NCI-H1436 (cell line): ENCODE measurements at places on chromosomes 5 and 9.

DNA sequence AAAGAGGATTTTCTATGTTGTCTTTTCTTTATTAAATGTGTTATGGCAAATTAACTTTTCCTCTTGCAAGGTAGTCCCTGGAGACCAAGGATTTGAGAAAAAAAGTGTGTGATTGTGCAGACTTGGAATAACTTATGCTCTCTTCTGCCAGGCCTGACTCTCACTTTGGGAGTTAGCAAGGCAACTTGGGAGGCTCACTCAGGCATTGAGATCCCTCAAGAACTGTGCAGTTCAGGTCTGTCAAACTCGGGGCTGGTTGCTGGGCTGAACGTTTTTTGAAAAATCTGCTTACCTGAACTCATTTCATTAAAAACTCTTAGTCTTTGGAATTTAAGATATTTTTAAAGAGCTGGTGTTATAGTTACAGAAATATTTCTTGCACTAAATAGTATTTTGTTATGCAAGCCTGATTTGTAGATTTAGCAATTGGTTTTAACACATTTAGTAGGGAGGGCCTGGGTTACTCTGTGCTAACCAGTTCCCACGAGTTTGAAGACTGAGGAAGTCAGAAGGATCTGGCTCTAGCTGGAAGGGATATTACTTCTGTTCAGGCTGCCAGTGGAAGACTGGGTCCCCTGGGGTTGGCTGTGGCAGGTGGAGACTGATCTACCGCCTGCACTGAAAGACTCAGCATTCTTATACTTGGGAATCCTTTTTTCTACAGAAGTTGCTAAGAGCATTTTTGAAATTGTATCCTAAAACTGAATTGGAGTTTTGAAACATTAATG, 150.4 kb upstream of the PCSK5 start:
- no peak for DNase-seq

GRCh38 chr5:58450811-58451629, 8.9 kb downstream of the PLK2 start:
- no peak for DNase-seq

DNA sequence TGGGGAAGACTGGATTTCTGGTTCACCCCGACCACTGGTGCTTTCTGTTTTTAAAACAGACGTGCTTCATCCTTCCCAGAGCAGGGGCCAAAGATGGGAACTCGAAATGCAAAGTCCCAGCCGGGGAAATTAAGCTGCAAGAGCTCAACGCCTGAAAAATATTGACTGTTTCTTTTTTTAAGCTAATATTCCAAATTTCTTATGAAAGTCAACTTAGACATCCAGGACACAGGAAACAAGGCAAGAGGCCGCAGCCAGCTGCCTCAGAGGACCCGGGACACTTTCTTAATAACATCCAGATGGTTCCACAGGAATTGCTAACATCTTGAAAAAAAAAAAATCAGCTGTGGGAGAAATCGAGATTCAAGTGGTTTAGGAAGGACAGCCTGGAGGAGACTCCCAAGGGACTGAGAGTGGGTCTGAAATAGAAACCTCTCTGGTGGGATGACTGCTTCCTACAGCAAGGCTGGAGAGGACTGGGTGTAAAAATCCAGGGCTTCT, 144.9 kb downstream of the FGF1 start:
- no peak for DNase-seq

GRCh38 chr9:114757984-114758383, 47.9 kb downstream of the TNFSF15 start:
- no peak for DNase-seq

- DNase-seq, result no peak
Measured at GRCh38 chr5:54313311-54314270, 3.2 kb upstream of the ARL15 start.

DNA sequence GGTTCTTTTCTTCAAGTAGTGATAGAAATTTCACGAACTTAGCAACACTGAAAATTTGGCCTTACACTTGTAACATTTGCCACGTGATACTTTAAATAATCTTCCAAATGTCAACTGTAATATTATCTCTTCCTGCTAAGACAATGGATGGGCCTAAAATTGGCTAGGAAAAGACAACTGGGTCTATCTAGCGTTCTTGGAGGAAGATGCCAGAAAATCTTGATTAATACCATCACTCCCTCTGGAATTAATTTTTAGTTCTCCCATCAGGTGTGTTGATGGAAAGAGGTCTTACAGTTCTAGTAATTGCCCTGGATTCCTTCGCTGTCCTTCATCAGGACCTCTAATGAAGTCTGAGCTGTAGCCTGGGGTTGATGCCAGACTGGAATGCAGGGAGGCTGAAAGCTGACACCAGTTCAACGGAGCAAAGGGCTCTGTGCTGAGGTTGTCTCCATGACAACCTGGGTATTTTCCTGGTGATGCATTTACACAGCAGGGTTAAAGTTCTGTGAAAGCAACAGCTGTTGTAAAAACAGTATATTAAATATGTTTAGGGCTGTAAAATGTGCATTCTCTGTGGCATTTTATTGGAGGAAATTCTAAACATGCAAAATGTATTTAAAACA, 92.3 kb downstream of the GAS1 start:
- DNase-seq, result no peak

GRCh38 chr9:123048748-123049147, 15.3 kb downstream of the GPR21 start:
- DNase-seq, result no peak

GRCh38 chr5:154791535-154791934, 36.4 kb downstream of the LARP1 start:
- DNase-seq, result no peak

DNA sequence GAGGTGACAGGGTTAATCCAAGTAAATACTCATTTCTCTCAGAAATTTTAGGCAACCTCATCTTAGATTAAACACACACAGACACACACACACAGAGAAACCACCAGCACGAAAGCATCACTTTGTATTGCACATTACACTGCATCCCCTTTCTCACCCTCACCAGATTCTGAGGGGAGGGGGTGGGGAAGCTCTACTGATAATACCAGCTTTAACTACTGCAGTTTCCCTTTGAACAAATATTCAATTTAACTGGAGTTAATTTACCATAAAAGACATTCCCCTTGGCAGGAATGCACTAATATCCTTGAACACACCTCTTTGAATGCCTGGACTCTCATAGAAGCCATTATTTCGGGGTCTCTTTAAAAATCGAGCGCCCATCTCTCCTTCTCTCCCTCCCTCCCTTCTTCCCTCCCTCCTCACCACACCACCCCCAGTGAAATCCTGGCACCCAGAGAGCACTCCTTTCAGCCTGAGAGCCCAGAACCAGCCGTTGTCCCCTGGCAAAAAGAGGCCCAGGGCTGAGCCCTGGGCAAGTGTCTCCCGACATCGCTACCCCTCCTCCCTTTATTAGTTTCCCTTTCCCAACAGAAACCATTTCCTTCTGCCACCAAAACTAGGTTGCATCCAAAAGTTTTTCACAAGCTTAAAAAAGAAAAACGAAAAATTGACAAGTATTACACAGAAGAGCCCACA, 2.8 kb upstream of the NFIB start:
- DNase-seq, result no peak

DNA sequence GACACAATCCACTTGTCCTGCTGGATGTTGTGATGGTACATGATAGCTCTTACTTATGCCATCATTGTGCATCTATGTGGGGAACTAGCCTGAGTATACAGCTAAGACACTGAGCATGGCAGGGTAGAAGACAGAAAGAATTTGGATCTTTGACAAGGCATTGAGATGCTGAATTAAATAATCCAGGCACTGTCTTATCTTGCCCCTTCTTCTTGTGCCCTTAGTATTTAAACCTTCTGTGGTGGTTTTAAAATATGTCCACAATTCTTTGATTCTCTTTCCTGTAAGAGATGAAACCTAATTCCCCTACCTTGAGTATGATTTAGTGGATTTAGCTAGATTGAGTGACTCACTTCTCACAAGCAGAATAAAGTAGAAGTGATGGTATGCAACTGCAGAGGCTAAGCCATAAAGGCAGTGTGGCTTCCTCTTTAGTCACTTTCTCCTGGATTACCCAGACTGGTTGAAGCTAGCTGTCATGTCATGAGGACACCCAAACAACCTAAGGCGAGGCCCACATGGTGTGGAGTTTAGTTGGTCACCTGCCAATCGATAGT, 174.0 kb upstream of the NREP start:
- DNase-seq, result no peak

- no peak for DNase-seq
Measured at GRCh38 chr5:61357745-61358144, 25.7 kb downstream of the ZSWIM6 start.

DNA sequence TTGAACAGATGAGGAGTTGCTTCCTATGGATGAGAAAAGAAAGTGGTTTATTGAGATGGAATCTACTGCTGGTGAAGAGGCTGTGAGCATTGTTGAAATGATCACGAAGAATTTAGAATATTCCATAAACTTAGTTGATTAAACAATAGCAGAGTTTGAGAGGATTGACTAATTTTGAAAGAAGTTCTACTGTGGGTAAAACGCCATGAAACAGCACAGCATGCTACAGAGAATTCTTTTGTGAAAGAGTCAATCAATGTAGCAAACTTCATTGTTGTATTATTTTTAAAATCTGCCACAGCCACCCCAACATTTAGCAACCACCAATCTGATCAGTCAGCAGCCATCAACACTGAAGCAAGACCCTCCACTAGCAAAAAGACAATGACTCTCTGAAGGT, 309.1 kb downstream of the SPOCK1 start:
- DNase-seq, result no peak

DNA sequence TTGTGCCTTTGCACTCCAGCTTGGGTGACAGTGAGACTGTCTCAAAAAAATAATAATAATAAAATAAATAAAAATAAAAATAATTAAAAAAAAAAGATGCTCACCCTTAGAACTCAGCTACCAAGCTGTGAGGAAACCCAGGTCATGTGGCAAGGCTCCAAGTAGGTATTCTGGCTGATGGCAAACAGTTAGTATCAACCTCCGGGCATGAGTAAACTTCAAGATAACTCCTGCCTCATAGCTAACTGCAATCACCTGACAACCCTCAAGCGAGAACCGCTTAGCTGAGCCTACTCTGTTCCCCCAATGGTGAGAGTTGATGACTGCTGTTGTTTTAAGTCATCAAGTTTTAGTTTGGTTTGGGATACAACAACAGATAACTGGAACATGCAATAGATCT, 6.1 kb upstream of the SLC44A1 start:
- no peak for DNase-seq

DNA sequence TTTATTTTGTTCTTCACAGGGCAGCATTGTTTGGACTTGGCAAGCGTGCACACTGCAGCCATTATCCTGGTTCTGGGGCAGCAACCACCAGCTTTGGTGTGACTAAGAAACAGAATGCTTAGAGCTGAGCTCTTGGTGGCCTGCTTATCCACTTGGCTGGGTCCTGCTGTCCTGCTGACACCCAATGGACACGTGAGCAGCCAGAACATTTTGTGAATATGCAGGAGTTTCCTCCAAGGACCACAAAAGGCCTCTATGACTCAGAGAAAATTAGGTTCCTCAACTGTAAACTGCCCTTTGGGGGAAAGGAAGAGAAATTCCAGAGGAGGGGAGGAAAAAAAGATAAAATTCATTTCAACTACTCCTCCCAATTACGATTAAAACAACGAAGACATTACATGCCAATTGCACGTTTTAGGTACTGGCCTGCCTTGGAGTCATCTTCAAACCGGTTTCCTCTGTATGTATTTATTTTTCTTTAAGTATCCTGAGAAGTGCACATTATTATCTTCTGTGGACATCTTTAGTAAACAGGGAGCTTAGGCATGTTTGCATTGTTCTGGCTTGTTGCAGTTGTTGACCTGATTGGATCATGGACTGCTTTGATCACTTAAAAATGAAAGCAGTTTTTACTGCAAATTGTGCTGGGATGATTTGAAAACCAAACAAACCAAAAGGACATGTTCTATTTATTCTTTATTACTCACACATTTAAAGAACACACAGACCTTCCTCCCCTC, 82.3 kb upstream of the TLE4 start:
- DNase-seq, result no peak

DNA sequence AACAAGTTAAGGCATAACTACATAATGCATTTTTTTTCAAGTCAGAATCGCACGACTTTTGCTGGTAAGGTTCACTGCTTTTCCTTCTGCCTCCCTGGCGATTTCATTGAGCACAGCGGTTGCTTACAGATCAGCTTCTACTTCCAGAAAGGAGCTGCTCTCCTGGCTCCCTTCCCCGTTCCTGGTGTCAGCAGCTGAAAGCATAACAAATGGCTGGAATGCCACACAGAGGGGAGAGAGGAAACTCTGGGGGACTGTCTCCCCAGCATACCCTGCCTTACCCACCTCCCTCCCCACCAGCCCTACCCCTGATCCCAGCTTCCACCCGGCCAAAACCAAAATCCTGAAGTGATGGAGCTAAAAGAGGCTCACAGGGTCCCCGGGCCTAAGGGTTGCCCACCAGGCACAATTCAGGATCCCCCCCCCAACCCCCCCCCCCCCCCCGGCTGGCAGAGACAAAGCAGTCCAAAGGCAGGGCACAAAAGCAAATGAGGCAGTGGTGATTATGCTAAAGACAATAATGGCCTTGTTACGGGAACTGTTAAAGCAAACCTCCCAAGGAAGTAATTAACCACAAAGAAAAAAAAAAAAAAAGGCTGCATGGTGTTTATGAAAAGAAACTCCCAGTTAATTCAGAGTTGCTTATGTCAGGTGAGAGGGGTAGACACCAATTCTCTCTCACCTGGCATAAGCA, 126.1 kb upstream of the WWC1 start:
- no peak for DNase-seq

- DNase-seq, result no peak
Measured at GRCh38 chr5:65834306-65834705, 92.1 kb upstream of the ERBIN start.

- DNase-seq, result no peak
Measured at GRCh38 chr5:157541447-157542118, 34.0 kb downstream of the ADAM19 start.
